ENCODE measurements at places on chromosomes 7 and 10.

DNA sequence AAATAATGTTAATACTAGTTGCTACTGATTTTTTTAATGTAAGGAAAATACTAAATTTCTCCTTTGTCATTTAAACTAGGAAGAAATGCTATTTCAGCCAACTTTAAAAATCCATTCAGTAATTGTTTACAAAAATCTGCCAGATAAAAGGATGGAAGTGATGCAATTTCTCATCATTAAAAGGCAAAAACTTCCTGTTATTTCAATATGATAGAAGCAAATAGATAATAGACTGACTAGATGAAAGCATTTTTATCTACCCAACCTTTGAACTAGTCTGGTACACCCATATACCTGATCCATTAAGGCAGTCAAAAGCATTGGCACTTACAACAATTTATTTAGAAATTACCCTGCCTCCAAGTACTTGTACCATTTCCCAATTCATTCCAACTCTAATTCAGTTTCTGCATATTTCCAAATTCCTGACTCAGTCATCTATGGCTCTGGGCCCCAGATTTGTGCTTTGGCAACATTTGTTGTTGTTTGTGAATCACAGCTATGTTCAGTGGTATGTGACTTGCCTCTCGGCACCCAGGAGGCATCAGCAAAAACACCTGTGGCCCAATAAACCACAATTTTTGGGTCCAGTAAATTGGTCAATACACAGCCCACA lies 482.6 kb upstream of the SEMA3A start:
- no peak for DNase-seq

GRCh38 chr7:141390339-141390738 lies 160.9 kb upstream of the AGK start:
- no peak for DNase-seq

DNA sequence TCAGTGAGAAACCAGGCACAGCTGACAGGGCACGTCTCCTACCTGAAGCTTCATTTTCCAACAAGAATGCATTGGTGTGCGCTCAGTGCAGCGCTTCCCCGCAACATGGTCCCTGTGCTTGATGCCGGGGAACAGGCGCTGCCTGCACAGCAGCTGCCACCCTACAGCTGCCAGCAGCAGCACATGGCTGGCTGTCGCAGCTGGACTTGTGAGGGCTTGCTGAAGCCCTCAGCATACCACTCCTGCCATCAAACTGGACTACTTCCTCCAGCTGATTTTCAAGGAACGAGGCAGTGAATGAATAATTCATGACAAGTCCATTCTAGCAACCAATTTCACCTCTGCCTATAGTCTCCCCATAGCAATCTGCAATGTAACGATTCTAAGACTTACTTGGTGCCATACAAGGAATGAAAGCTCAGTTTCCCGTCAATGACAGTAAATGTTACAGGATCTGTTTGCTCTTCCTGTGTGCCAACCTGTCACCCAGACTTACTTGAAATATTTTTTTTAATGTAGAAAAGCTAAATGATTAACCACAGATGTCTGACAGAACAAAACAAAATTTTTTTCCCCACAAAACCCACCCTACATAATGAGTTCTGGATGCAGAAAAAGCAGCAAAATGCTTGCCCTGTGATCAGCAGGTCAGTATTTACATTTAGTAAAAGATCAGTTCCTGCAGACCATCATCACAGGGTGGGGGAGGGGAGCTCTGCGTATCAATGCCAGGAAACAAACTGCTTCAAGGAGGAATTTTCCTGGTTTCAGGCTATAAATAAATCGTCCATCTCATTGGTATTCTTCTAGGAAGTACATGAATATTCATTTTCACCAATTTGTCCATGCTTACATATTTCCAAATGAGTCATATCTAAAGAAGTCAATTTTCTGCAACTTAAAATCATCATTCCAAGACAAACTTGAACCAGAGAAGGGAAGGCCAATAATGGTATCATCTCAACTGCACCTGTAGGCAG lies 140.6 kb downstream of the ALOX5 start:
- no peak for DNase-seq

DNA sequence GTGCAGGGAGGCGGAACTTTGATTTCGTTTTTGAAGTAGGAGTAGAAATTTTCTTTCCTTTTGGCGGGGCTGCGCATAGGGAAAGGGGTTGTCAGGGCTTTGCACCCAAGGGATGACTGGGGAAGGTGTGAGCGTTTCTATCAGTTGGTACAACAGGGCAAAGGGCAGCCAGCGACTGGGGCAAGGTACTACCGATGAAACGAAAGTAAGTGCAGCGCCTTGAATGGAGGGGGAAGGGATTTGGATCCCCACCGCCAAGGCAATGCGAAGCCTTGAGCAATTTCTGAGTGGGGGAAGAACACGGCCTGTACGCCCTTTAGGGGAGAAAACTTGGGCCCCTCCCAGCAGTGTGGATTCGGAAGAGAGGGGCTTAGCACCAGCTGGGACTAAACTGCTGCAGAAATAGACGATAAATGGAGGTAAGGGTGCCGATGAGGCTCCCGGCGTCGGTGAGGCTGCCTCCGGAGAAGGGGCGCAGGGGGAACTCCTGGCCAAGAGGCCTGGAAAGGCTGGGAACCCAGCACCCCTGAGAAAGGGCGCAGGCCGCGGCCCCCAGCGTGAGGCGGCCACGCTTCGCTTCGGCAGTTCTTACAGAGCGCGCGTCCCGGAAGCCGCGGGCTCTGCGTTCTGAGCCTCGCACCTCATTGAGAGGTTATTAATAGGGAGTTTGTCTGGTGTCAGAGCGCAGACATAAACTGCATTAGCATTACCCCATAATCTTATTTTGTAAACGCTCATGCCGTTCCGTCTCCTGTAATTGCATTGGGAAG lies 10.0 kb upstream of the TLX1 start:
- DNase-seq, result no peak

- no peak for DNase-seq
Measured at GRCh38 chr7:17311952-17312351, 13.5 kb downstream of the AHR start.

- no peak for DNase-seq
Measured at GRCh38 chr7:6092953-6093354, 61.8 kb downstream of the ANKRD61 start.

GRCh38 chr10:75061709-75062505 lies 49.5 kb upstream of the SAMD8 start:
- DNase-seq, result no peak

- no peak for DNase-seq
Measured at GRCh38 chr7:94433224-94433623, 38.5 kb downstream of the COL1A2 start.

DNA sequence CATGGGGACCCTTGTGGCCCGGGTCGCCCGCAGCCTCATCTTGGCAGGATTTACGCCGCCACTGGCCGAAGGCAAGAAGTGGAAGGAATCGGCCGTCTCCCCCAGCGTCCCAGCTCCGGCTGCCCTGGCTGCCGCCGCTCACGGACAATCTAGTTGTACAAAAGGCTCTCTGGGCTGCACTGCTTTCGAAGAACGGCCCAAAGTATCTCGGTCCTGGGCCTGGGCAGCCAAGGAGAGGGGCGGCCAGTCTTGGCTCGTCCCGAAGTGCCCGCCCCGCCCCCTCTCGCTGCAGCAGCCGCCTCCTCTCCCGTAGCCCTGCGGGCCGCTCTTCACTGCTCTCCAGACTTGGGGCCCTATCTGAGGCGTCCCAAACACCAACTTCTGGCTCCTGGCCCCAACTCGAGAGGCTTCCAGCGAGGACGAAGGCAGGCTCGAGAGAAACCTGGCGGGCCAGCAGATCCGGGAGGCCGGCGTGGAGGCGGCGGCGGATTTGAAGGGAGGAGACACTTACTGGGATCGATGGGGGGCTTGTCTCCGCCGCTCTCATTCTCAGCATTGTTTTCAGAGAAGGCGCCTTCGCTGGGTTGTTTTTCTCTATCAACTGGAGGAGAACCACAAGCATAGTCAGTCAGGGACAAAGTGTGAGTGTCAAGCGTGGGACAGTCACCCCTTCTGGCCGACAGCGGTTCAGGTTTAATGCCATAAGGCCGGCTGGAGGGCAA lies 809 bp downstream of the HOXA9 start:
- DNase-seq, result no peak

- DNase-seq, result no peak
Measured at GRCh38 chr7:132576721-132577085, 433 bp upstream of the PLXNA4 start.

GRCh38 chr10:32377458-32378259 lies 30.7 kb upstream of the EPC1 start:
- no peak for DNase-seq

- DNase-seq, result no peak
Measured at GRCh38 chr10:35540296-35541164, 64.6 kb upstream of the GJD4 start.

GRCh38 chr7:111871283-111871682 lies 309.0 kb upstream of the IMMP2L start:
- DNase-seq, result no peak

GRCh38 chr10:29921071-29921446 lies 138.3 kb downstream of the JCAD start:
- no peak for DNase-seq

- no peak for DNase-seq
Measured at GRCh38 chr10:104351061-104351702, 2.5 kb upstream of the CFAP58 start.

DNA sequence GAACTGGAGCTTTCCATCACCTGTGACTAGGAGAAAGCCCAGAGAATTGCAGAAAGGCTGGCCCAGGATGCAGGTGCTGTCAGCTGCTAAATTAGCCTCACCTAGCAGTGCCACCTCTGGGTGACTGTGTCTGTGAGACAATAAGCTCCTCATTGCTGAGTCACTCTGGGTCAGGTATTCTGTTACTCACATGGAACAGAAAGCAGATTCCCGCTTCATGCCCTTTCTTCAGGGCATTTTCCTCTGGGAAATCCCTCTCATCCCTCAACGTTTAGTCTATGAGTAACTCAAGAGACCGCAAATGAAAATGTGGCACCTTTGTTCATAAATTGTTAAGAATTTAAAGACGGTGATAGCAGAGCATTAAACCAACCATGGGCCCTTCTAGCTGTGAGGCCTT lies 184.0 kb downstream of the ADAM12 start:
- no peak for DNase-seq

GRCh38 chr10:73218431-73219191 lies 28.4 kb downstream of the DNAJC9 start:
- no peak for DNase-seq

DNA sequence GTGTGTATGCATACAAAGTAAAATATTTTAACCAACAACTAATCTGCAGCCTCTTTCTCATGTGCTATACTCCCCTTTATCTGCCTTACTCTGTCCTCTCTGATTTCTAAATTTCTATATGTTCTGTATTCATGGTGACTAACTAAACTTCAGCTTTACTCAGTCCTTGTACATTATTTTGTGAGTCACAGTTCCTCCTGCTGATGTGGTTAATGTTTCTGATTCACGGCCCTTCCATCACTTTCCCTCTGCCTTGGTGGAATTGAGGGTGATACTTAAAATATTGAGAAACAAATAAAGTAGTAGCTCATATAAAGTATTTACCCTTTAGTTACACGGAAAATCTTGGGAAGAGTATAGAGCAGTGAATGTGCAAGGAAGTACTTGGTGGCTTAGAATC lies 899.1 kb upstream of the ZWINT start:
- no peak for DNase-seq

- DNase-seq, result no peak
Measured at GRCh38 chr10:60767424-60767823, 10.9 kb upstream of the CDK1 start.

DNA sequence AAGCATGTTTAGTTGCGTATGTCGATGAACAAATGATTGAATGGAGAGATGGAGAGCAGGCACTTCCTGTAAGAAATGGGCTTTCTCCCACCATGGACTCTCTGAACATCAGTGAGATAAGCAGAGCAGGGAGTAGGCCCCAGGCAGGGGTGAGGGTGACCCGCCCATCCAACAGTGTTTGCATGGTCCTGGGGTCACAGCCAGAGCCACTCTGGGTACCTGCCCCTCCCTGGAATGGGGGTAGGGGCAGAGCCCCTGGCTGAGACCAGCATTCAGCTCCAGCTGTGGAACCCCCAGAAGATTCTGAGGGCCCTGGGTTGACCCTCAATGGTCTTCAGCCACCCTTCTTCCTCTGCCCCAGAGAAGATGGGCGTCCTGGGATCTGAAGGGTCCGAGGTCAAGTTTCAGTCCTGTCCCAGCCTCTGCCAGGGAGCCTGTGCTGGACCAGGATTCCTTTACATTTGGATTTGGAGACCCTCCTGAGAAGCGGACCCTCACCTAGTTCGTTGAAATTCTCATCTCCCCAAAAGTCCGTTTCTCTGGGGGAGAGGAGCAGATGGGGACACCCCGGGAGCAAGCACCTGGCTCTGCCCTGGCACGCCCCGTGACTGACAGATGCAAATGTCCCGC lies 2.4 kb upstream of the FGF8 start:
- no peak for DNase-seq

- no peak for DNase-seq
Measured at GRCh38 chr10:46559231-46559671, 2.8 kb upstream of the GPRIN2 start.

GRCh38 chr7:100893318-100893895 lies 2.3 kb downstream of the ACHE start:
- DNase-seq, result no peak

DNA sequence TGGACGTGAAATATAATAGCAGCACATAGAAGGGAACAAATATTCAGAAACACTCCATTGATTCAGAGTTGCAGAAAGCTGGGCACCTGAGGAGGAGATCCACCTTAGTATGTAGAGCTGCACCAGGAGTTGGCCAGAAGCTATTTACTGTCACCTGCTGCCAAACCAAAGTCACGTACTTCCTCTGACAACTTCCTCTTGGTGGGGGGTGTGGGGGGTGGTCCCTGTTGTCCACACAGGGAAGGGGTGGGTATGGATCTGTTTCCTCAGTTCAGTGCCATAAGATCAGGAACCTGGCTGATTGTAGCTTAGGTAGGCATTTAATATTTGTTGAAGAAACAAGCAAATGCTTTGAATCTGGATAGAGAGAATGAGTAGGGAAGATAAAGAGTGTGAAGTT lies 264.6 kb downstream of the FRMD4A start:
- no peak for DNase-seq

DNA sequence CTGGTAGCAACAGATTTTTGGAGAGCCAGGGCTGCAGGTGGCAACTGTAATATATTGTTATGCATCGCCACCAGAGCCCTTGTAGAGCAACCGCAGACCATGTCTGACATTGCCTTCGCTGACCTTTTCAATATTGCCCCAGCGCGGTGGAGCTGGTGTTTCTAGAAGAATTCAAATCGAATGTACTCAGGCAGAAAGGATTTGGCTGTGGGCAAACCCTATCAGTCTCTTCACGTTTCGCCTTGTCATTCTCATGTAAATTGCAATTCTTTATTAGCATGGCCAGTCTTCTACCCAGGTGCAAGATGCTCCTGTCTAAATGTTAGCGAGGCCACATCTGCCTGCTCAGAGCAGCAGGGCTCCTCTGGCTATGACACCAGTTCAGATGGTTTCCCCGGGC lies 490.2 kb upstream of the AUTS2 start:
- DNase-seq, result no peak
